H7 (cell line): ENCODE measurements at places on chromosomes 4 and X.
A peak's percentile ranks its signal among the peaks of the same experiment; 100 is the strongest.

GRCh38 chr4:168731006-168731636 is 234.3 kb downstream of the PALLD start:
- DNase-seq: no peak

GRCh38 chrX:102546828-102547493 is 30.4 kb upstream of the TMSB15A start:
- DNase-seq: peak; percentile 8

GRCh38 chr4:25525896-25526295 is 129.8 kb upstream of the SLC34A2 start:
- DNase-seq: no peak

GRCh38 chr4:138627096-138627495 is 384.9 kb upstream of the SLC7A11 start:
- DNase-seq: no peak

DNA sequence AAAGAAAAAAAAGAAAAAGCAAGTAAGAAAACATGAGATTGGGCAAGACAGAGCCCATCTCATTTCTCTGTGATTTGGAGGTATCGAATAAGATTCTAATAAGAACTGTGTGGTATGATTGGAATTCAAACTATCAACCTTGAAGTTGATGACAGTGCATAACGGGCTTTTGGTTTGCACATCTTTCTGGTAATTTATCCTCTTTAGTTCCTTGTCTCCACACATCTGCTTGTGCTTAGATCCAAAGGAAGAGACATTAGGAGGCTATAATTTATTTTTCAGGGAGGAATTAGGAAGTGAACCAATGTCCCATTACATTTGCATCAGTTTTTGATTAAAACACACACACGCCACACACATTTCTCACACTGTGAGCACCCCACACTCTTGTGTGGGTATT is 149.9 kb downstream of the ARSF start:
- DNase-seq: no peak

DNA sequence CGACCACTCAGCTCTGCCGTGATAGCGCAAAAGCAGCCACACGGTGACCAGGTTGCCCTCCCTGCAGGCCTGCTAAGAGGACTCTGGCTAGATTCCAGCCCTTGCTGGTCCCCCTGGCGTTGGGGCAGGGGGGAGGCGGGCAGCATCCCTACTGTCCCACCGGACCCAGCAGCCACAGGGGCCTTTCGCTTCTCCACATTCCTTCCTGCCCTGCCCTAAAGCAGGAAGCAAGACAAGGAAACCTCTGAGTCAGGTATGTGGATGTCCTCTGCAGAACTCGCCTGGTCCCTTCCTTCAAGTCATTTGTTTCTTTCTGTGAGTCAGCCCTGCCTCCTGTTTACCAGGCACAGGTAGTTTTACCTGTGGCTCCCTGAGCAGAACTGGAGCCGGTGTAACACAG is 60.2 kb upstream of the CLDN34 start:
- DNase-seq: peak; percentile 90

GRCh38 chrX:139932073-139932900 is 566 bp downstream of the ATP11C start:
- DNase-seq: peak; percentile 84

- DNase-seq: no peak
Observed at GRCh38 chr4:153418121-153418520, 48.0 kb upstream of the TMEM131L start.

DNA sequence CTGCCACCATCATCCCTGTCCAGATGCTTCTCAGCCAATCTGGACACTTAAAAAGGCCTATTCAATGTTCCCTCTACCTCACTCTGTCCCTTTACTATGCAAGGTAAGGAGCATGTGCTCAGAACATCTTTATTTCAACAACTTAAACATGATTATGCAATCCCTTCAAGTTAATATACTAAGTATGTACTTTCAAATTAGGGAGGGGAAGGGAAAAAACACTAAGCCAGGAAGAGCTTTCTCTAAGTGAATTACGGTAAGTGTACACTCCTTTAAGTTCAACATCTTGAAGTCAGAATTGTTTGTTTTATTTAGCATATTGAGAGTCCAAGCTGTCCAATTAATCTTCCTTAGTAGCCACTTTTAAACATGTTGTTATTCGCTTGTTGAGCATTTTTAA is 14.1 kb downstream of the SLC10A7 start:
- DNase-seq: no peak

- peak; percentile 92 for DNase-seq
Observed at GRCh38 chr4:3792813-3793212, 26.6 kb downstream of the ADRA2C start.

DNA sequence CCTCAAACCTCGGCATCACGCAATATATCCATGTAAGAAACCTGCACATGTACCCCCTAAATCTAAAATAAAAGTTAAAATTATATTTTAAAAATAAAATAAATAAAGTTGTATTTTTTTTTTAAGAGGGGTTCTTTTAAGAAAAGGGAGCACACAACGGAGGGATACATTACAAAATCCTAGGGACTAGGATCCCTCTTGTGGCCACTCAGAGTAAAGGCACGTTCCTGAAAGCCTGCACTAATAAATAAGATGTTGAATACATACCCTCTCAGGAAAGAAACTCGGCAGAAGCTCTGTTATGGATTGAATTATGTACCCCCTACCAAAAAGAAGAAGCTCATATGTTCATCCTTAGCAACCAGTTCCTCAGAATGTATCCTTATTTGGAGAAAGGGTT is 50.9 kb upstream of the PRDX4 start:
- DNase-seq: peak; percentile 48

- no peak for DNase-seq
Observed at GRCh38 chr4:83569987-83570386, 34.1 kb downstream of the GPAT3 start.

DNA sequence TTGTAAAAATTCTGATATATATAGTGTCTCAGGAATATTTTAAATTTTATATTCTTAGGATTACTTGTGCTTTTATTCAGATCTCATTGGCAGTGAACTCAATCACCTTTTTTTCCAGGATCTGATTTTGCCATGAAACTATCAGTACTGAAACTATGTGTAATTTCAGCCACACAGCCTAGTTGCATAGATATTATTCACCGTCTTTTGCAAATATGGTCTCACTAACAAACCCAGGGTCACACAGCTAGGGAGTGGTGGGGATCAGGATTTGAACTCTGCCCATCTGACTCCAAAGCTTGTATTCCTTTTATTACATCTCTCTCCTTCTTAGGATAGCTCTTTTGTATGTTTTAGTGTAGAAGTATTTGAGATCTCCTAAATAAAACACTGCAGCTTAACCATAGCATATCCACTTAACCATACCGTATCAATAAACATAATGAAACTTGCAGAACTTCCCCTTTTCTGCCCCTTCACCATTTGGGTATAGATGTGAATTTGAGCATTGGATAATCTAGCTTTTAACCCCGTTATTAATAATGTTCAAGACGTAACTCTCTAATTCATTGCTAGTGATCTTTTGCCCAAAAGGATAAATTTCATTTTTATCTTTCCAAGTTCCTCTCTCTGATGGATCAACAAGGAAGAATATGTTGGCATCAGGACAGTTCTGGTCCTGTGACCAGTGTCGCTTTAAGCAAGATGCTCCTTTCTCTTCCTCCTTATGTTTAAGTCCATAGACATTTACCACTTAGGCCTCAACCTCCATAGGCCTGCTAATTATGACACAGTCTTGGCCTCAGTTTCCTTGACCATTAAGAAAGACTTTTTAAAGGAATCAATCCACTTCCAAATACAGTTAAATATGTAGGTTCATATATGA is 74.6 kb downstream of the RAPGEF2 start:
- no peak for DNase-seq

GRCh38 chrX:18286322-18286831 is 65.7 kb upstream of the BEND2 start:
- DNase-seq: no peak

GRCh38 chr4:5632066-5632440 is 76.3 kb downstream of the EVC2 start:
- no peak for DNase-seq

DNA sequence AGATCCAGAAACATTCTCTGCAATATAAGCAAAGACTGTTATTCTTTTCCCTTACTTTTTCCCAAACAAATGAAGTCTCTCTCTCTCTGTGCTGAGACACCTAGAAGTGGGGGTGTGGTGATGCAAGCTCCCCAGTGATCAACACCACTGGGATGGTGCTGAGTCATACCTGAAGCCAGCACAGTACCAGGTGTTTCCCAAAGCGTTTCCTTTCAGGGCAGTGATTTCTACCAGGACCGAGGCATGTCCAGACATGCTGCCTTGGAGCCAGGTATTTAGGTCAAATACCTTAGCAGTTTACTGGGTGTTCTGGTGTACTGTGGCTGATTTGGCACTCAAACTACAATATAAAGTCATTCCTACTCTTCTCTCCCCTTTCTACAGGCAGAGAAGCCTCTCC is 726.5 kb downstream of the FAM133A start:
- no peak for DNase-seq

DNA sequence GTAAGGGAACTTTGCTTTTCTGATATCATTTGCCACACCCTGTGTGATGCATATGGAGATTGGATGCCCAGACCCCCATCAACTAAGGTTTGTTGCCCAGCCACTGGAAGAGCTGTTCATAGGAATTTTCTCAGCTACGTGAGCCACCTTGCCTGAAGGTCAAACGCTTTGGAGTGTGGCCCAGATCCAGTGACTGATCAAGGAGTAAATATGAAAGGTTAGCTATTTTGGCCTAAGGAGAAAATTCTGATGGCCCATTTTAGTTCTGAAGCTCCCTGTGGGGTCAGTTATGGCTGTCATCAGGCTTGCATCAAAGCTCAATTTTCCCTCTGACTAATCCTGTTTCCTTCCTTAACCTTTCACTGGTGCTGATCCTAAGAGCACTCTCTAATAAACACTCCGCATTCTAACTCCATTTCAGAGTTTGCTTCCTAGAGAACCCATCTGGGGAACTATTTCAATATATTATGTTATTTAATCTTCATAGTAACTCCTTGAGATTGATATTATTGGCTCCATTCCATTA is 407.7 kb downstream of the SPRY1 start:
- no peak for DNase-seq

DNA sequence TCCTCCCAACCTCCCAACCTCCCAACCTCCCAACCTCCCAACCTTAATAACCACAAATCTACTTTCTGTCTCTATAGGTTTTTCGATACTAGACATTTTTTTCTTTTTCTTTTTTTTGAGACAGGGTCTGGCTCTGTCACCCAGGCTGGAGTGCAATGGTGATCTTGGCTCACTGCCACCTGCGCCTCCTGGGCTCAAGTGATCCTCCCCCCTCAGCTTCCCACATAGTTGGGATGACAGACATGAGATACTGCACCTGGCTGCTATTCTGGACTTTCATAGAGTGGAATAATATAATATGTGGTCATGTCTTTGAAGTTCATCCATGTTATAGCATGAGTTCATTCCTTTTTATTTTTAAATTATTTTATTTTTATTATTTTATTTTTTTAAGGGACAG is 39.5 kb upstream of the ZFX start:
- no peak for DNase-seq
